ENCODE measurements at places on chromosomes 6 and 20.

GRCh38 chr20:50297498-50298376 lies 107.1 kb downstream of the CEBPB start:
- no peak for DNase-seq

- DNase-seq, result no peak
Measured at GRCh38 chr20:34108616-34109174, 3.3 kb downstream of the EIF2S2 start.

DNA sequence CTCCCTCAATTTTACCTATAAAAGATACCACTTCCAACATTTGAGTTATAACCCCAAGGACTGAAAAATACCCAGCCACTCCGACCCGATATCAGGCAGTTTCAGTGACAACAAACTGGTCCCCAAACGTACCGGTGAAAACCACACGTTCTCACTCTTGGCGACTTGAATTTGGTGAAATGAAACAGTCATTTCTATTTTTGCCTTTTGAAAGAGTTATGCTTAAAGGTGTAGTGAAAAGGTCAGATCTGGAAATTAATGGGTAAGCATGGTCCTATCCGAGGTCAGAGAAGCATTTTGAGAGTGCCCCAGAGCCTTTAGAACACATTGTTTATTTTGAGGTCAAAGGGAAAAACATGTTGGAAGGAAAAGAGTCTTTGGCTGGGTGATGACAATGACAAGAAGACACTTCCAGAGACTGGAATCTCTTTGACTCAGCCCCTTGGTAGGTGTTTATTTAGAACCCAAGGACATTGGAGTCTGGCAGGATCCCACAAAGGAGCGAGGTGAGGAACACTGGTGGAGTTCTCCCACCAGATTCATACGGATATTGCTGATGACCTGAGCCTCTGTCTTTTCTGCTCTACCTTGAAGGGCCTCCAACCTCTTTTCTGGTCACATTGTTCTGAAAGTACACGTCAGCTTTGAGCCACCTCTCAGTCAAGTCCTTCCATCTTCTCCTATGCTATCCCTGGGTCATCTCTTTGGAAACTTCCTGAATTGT lies 235.0 kb downstream of the GMPR start:
- DNase-seq, result no peak

GRCh38 chr6:17831135-17831534 lies 124.4 kb upstream of the NUP153 start:
- no peak for DNase-seq

GRCh38 chr6:13175759-13176158 lies 152.6 kb downstream of the TBC1D7 start:
- no peak for DNase-seq

DNA sequence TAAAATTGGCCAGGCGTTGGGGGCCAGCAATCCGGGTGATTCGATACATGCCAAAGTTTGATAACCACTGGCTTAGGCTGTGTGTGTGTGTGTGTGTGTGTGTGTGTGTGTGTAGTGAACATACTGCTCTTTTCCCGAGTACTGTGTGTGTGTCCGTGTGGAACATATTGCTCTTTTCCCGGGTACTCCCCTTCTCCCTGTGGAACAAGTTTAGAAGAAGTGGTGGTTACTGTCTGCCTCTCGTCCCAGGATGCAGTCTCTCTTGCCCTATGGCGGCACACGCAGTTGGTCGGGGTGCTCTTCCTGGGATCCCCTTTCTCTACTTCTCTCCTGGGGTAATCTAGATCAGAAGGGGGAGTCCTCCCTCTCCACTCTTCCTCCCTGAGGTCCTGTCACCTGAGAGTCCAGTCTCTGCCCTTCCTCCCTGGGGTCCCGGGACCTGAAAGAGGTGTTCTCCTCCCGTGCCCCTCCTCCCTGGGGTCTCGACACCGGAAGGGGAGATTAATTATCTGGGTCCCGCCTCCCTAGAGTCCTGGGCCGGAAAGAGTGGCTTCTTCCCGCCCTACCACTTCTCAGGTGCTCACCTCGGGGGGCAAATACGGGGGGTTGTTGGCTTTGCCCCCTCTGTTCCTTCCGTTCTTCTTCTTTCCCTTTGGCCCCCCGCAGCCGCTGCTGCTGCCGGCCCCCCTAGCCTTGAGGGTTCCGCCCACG lies 516 bp downstream of the GTPBP2 start:
- DNase-seq, result peak; percentile 45

GRCh38 chr6:89840538-89840937 lies 10.9 kb downstream of the CASP8AP2 start:
- no peak for DNase-seq

GRCh38 chr6:1190366-1190765 lies 121.5 kb upstream of the FOXQ1 start:
- no peak for DNase-seq

DNA sequence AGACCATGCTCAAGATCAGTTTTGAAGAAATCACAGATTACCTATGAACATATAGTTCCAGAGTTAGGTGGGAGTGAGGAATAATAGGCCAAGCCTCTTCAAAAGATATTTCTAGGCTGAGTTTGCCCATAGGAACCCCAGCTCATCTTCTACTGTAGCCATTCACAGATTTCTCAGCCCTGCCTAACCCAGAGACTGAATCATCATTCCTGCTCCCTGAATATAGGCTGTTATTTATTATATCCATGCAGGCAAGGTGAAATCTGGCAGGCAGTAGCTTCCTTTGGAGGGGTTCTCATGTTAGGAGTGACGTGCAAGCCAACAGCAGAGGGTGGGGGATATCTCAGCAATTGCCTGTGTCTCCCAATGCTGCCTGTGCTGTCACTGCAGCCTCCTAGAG lies 25.6 kb upstream of the ADGRF4 start:
- no peak for DNase-seq

- peak; percentile 79 for DNase-seq
Measured at GRCh38 chr6:34236443-34237315, at the start of gene HMGA1. Gene HMGA1 (plus strand): TSS chr6:34236873. CDS start chr6:34240781, 3,908 bp downstream.

GRCh38 chr6:138446821-138447220 lies 42.8 kb downstream of the HEBP2 start:
- no peak for DNase-seq
